Epithelial cell of esophagus (primary cell): ENCODE measurements at places on chromosomes 1 and 21.

DNA sequence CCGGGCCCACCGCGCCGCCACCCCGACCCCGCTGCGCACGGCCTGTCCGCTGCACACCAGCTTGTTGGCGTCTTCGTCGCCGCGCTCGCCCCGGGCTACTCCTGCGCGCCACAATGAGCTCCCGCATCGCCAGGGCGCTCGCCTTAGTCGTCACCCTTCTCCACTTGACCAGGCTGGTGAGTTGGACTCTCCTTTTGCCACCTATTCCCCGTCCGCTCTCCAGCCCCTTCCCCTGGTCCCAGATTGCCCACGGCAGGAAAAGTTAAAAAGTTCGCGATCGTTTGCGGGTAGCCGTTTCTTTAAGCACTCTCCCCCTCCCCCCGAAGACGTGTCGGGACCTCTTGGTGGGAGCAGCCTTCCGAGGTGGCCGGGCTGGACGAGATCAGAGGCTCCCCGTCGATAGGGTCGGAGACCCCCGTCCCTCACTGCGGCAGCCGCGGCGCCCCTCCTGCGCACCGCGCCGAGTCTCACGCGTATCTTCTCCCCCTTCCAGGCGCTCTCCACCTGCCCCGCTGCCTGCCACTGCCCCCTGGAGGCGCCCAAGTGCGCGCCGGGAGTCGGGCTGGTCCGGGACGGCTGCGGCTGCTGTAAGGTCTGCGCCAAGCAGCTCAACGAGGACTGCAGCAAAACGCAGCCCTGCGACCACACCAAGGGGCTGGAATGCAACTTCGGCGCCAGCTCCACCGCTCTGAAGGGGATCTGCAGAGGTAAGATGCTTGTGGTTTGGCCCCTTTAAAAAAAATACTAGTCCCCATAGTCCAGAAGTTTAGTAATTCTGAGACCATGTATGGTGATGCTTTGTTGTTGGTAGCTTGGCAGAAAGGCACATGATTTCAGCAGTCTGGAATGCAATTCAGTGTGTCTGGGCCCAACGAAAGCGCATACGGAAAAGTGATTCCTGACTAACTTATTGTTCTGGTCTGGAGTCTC, 576 bp downstream of the CCN1 start:
- peak; percentile 82 for DNase-seq

GRCh38 chr1:204222764-204223055, 8.9 kb upstream of the GOLT1A start:
- DNase-seq, result no peak

DNA sequence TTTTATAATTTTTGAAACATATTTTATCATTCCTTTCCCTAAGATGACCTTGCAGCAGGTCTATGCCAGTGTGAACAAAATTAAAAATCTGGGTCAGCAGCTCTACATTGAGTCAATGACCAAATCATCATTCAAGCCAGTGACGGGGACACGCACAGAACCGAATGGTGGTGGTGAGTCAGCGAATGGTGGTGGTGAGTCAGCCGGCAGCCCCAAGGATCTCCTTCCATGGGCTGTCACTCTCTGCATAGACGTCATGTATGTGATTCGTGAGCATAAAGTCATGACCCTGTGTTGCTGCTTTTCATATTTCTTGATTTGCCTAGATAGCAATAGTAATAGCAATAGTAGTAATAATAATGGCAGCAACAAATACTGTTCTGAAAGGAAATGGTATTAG, 26.3 kb downstream of the PER3 start:
- peak; percentile 95 for DNase-seq

- DNase-seq, result no peak
Measured at GRCh38 chr1:190479050-190479397, 1.4 kb upstream of the BRINP3 start.

DNA sequence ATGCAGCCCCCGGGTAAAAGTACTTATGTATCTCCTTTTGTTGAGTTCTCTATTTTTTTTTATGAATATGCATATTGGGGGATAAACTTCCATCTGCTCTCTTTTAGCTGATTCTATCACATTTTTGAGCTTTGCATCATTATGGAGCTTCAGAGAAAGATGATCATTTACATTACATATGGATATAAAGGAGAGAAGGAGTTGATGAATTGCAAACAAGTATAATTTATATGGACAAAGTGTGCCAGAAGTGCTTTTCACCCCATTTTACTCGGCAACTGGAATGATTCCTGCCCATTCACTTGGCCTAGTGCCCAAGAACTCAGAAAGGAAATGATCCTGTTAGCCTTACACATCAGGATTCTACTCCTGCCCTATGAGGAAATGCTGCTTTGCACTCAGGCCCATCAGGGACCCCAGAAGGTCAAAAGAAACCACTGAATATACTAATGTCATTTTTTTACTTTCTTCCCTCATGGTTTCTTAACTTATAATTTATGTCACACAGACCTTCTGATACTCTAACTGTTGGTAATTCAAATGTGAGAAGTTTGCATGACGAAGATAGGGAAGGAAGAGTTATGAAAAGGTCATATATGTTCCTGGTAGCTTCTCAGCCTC, 65.6 kb downstream of the SAMSN1 start:
- peak; percentile 7 for DNase-seq

DNA sequence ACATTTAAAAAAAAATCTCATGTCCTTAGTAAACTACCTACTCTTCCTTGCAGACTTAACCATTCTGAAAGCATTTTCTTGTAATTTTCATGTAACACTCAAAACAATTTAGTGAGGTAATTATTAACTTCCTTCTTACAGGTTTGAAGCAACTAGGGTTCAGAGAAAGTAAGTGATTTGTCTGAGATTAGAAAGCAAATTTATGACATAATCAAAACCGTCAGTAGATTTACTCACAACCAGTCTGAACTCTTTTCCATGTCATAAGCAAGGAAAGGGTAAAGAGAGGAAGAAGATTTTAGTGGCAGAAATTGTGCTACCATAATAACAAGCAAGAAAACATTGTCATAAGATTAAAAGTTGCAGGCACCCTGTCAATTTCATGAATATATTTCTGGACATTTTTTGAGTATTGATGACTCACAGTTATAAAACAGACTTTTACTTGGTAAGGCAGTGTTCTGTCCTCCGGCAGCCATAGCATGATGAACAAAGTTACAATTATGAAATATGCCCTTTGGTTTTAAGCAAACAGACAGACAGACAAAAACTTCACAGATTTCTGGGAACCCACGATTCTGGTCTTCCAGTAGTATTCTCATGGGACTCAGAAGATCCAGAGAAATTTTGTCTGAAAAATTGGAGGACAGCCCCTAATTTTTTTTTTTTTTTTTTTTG, 707.2 kb downstream of the RWDD3 start:
- no peak for DNase-seq

DNA sequence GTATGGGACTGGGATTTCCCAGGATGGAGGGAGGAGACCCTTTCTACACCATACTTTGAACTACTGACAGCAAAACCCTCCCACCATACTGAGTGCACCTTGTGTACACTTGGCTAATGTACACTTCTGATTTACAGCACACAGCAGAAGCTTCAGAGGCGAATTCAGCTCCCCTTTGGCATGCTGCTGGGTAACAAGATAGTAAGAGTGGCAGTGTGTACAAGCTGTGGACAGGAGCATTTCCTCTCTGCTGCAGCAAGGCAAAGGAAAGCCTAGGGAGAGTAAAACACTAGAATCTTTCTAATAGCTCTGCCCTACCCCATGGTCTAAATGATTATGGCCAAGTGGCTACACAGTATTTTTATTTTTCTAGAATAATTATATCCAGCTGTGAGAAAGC, 83.9 kb upstream of the ARTN start:
- DNase-seq, result no peak

- peak; percentile 88 for DNase-seq
Measured at GRCh38 chr1:31669786-31670592, 25.3 kb upstream of the PEF1 start.

GRCh38 chr1:53685272-53686051, 53.5 kb downstream of the GLIS1 start:
- DNase-seq, result peak; percentile 42

DNA sequence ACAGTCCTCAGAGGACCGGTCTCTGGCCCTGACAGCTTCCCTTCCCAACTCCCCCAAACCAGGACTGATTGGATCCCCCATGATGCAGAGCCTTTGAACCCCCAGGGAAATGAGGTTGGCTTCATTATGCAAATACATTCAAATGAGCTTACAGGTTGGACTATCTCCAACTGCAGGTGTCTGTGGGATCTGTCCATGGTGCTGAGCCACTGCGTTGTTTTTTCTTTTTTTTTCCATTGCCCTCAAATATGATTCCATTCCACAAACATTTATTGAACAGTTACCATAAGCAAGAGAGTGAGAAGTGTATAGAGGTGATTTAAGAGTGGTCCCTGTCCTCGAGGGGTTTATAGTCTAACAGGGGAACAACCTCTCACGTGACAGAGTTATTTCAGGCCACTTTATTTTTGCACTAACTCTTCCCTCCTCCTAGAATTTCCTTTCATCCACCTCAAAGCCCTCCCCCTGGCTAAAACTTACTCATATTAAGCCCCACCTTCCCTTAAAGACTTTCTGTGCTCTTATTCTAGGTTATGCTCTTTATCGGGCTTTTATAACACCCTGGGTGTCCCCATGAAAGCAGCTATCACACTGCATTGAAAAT, 21.9 kb downstream of the DLGAP3 start:
- DNase-seq, result peak; percentile 15

- no peak for DNase-seq
Measured at GRCh38 chr1:236342403-236343245, 51.5 kb upstream of the EDARADD start.

DNA sequence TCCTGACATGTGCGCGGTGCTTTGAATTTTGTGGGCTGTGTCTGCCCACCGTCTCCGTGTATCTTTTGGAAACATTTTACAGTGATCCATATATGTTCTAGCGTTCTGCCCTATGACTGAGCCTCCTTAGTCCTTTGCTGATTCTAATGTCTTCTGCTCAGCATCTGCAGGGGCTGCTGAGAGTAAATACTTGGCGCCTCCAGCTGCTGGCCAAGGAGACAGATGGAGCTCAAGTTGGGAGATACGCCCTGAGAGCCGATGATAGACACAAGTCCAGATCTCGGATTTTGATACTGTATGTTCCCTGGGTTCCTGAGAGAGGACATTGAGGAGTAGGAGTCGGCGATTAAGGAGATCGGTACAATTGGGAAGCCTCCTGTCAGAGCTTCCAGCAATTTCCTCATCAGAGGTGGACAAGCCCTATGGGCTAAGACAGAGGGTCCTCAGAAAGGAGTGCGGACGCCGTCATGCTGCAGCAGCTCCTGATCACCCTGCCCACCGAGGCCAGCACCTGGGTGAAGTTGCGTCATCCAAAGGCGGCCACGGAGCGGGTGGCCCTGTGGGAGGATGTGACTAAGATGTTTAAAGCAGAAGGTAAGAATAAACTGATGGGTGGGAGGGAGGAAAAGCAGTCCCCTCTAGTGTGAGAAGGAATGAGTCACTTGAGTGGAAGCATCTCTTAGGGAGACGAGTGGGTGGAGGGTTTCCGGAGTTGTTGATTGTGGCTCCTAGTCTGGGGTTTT, 390 bp downstream of the ZFP69B start:
- DNase-seq, result peak; percentile 54

DNA sequence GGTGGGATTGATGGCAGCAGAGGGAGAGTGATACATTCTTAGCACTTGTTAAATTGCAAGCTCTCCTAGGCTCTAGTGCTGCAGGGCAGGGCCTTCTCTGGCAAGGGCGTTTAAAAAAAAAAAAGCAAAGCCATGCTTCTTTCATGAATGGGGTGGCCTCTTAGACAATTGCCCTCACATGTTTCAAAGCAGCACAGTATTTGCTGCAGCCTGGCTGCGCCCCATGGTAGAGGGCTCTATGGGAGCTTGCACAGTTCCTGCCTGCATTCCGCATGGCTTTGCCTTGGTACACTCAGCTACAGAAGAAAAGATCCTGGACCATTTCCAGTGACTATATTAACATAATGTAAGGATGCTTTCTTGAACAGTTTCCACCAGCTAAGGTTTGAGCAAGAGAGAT, 267.2 kb downstream of the ZNF648 start:
- DNase-seq, result no peak

GRCh38 chr1:225044258-225044657, 114.8 kb downstream of the DNAH14 start:
- DNase-seq, result no peak

- DNase-seq, result peak; percentile 59
Measured at GRCh38 chr1:36323636-36324352, at the start of gene EVA1B. Gene EVA1B, minus strand, starts transcription at chr1:36323645. Its CDS starts 608 bp downstream, at chr1:36323037.

DNA sequence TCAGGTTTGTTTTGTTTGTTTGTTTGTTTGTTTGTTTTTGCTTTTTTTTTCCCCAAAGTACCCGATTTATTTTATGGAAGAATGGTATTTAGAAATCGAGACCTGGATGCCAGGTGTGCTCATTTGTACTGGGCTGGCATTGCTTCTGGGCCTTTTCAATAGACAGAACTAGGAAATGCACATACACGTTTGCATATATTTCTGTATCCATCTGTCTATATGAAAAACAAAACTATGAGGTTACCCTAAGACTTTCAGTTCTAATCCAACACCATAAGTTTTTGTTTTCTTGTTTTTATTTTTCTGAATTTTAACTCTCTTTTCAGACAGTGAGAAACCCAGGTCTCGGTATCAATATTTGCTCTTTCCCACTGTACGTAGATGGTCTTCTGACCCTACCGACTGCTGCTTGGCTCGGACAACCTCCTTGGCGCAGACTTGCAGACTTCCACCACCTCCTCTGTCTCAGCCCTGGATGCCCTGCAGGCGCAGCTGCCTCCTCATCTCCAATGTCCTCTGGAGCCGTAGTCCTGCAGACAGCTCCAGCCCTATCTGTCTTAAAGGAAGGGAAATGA, 171.7 kb downstream of the NEK7 start:
- DNase-seq, result no peak

- DNase-seq, result no peak
Measured at GRCh38 chr1:178092878-178093493, 918 bp upstream of the RASAL2 start.

- DNase-seq, result peak; percentile 79
Measured at GRCh38 chr1:41799723-41800122, 119.0 kb downstream of the HIVEP3 start.

- peak; percentile 40 for DNase-seq
Measured at GRCh38 chr21:39632796-39633442, 20.2 kb downstream of the B3GALT5 start.

- DNase-seq, result peak; percentile 72
Measured at GRCh38 chr1:156797212-156797871, 19.3 kb downstream of the SH2D2A start.

DNA sequence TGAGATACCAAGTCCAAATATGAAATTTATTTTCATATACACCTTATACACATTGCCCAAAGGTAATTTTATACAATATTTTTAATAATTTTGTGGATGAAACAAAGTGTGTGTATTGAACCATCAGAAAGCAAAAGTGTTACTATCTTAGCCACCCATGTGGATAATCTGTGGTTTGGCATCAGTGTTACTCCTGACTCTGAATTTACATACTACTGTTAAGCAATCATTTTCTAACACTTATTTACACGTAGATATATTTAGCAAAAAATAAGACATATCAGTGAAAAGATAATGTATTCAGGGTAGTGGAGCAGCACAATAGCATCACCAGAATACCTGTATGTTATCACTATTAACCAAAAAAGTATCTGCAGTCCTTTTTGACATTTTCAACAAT, 23.8 kb downstream of the DENND2D start:
- no peak for DNase-seq
